BJ (cell line): ENCODE measurements at places on chromosomes 6 and 20.

DNA sequence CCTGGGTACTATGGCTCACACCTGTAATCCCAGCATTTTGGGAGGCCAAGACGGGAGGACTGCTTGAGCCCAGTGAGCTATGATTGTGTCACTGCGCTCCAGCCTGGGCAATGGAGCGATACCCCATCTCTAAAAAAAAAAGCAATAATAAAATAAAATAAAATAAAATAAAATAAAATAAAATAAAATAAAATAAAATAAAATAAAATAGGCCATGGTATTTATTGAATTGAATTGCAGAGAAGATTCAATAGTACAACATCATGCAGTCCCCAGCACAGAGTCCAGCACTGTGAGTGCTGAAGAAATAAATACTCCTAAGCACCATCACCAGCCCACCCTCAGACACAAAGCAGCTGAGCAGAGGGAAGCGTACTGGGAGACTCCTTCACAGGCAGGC is 144.7 kb downstream of the RALGAPA2 start:
- no peak for DNase-seq

DNA sequence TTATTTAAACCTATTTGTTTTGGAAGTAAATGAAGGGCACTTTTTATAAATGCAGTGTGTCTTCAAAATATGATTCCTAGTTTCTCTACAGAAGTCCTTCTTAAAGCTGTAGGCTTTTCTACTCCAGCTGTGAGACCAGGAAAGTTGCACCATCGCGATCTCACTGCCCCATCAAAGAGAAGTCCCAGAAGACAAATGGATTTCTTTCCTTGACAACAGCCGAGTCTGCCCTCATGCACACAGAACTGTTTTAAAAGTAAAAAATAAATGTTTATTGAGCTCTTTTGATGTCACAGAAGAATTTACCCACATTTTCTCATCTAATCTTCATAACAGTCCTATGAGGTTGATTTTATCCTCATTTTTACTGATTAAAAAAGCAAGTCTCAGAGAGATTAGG is 324.4 kb upstream of the NT5E start:
- DNase-seq, result no peak

GRCh38 chr6:39887692-39888450 is 46.4 kb downstream of the MOCS1 start:
- DNase-seq, result peak; percentile 44

- DNase-seq, result no peak
Observed at GRCh38 chr6:90369651-90370050, 73.0 kb upstream of the BACH2 start.

GRCh38 chr20:47484303-47484702 is 17.4 kb upstream of the NCOA3 start:
- DNase-seq, result no peak

DNA sequence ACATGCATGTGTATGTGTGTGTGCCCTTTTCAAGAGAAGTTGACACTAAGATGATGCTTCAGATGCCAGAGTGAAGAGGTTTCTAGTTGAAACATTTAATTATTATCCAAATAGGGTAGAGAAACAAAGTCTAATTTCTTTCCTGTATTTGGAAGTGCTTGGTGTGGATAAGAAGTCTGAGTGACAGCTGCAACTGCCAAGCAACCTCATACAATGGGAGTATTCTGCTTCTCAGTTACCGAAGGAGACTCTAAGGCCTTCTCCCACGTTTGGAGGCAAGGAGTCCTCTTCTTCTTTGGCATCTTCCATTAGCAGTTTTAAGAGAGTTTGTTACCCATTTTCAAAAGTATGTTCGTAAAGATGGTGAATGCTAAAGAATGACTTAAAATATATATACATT is 82.4 kb downstream of the HDGFL1 start:
- DNase-seq, result no peak

DNA sequence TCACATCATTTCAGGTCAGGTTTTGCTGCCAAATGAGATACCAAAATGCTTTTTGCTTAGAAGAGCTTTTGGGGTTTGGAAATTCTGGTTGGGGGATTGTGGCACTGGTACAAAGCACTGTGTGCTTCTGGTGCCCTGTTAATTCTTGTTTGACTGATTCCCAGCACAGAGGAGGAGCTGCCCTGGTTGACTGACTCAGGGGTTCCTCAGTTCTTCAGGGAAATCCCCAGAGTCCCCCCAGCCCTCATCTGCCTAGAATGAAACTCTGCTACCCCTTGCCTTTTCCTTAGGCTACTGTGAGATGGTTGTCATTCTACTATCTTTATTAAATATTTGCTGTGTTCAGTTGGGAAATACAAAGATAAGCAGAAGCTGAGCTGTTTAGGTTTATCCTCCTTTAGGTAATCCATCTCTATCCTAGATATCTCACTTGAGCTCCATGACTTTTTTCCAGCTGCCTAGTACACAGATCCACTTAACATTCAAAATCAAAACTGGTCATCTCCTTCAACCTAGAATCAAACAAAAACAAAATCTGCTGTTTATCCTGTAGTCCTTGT is 24.9 kb upstream of the TSPYL1 start:
- DNase-seq, result no peak

- DNase-seq, result no peak
Observed at GRCh38 chr6:142907544-142907943, 37.4 kb downstream of the HIVEP2 start.

DNA sequence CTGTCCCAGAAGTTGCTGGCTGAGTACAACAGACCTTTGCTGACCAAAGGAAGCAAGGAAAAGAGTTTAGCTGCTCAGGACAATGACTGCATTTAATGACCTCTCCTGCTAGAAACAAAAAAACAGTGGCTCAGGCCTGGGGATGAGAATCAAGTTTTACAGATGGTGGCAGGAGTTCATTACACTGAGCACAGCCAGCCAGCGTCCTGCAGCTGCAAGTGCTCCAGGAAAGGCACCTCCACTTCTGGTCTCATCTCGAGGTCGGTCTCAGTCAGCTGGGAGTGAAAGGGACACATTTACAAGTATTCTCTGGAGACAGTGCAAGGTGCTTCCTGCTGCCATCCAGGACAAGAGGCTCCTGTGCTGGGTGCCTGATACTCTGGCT is 362.7 kb downstream of the THBS2 start:
- DNase-seq, result no peak

GRCh38 chr6:3324262-3324942 is 65.7 kb downstream of the PSMG4 start:
- peak; percentile 15 for DNase-seq

DNA sequence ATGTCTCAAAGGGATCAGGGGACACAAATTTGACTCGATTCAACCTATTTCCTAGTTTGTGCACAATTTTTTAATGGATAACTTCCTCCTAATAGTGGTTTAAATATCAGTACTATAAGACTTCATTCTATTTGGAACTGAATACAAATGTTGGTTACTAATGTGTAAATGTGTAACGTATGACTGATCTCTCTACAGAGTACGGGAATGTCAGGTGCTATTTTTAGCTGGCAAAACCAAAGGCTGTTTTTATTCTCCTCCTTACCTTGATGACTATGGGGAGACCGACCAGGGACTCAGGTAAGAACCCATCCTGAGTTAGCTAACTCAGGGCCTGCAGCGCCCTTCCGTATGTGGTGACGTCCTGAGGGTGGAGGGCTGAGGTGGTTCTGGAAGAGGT is 33.0 kb downstream of the PRPH2 start:
- DNase-seq, result no peak

DNA sequence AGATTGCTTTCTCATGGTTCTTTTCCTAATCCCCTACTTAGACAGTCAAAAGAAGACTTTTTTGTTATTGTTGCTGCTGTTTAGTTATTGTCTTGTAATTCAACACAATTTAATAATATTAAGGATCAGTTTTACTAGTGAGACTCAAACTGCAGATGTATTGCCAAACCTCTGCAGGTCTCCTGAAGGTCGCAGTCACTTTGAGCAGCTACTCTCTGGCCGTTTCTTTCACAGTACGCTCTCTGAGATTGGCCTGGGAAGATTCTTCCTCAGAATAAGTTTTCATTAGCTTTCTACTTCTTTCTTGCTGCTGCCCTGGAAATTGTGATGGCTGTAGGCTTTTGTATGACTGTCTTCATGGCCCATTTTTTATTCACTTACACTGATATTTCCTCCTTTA is 930.8 kb downstream of the QKI start:
- DNase-seq, result no peak

DNA sequence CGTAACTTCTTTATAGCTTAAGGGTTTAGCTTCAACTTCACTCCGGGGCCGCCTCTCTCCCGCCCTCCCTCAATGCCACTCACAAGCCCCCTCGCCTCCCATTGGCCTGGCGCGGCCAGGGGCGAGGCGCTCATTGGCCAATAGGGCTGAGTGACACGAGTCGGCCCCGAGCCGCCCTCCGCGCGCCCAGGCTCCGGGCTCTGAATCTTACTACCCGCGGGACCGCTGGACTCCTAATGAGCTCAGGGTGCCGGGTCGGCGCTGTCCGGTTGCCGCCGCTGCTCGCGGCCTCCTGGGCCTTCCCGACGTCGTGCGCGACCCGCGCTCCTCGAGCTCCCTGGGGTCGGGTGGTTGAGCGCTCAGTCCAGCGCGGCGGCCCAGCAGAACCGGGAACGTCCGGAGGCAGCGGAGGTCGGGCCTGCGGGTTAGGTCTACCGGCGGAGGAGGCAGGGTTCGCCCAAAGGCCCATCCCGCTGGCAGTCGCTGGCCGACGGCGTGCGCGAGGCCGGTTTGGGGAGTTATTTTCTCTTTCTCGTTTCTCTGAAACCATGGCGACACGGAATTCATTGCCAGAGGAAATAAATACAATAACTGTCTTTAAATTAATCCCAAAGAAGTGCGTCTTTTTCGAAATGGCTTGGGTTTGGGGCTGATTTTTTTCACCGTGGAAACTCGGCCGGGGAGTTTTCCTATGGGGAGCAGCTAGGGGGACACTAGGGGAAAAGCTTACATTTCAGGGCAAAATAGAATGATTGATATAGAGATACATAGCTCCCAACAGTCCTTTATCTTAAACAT is at the start of gene SIM1:
TSS of gene SIM1 (minus strand) at position 19 of the 798 bp plus-strand sequence. CDS start 1,453 bp downstream, outside the sequence.
- DNase-seq, result peak; percentile 82

- no peak for DNase-seq
Observed at GRCh38 chr6:71733970-71734899, 152.1 kb upstream of the RIMS1 start.

GRCh38 chr6:127464881-127465459 is 5.8 kb upstream of the KIAA0408 start:
- no peak for DNase-seq

DNA sequence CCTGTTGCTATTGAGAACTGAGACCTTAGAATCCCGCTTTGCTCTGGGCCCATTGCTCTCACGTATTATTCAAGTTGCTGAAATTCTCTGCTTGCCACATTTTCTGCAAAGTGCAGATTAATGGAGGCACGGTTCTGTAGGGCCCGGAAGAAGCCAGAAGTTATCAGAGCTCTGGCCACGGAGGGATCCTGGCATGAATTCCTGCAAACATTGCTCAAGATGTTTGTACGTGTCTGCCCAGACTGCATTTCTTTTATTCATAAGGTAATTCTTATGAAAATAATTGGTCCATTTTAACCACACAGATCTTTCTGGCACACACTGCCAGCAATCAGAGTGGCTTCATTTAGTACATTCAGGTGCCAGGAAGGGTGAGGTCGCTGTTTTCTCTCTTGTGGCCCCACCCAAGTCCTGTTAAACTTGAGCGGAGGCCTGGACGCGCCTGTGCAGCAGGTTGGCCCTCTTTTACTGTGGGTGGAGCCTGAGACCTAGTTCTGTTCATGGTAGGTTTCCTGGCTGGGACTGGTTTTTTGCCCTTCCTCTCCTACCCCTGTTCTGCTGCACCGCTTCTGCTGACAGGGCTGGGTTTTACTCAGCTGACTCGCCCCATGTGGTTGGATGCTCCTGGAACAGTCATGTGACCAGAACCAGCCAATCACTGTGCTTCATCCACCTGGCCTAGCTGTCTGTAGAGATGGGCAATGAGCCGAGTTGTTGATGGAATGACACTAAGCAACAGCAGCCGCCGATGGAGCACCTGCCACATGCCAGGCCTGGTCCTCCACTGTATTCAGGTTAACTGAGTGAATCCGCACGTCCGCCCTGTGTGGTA is 230.2 kb downstream of the CDH4 start:
- DNase-seq, result no peak

GRCh38 chr20:56656632-56657031 is 27.5 kb downstream of the TFAP2C start:
- DNase-seq, result no peak

GRCh38 chr6:66029391-66029790 is 322.4 kb upstream of the EYS start:
- DNase-seq, result no peak

DNA sequence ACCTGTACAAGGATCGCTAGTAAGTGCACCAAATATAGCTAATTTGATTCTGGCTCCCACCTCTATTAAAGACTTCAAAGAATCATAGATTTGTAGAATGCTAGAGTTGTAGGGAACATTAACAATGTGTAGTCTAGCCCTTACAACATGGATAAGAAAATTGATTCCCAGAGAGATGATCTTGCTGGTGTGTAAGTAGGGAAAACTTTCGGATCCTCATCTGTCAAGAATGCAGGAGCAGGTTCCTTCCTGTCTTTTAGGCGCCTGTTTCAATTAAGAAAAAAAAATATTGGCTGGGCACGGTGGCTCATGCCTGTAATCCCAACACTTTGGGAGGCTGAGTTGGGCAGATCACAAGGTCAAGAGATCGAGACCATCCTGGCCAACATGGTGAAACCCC is 12.3 kb upstream of the RNF39 start:
- DNase-seq, result no peak

DNA sequence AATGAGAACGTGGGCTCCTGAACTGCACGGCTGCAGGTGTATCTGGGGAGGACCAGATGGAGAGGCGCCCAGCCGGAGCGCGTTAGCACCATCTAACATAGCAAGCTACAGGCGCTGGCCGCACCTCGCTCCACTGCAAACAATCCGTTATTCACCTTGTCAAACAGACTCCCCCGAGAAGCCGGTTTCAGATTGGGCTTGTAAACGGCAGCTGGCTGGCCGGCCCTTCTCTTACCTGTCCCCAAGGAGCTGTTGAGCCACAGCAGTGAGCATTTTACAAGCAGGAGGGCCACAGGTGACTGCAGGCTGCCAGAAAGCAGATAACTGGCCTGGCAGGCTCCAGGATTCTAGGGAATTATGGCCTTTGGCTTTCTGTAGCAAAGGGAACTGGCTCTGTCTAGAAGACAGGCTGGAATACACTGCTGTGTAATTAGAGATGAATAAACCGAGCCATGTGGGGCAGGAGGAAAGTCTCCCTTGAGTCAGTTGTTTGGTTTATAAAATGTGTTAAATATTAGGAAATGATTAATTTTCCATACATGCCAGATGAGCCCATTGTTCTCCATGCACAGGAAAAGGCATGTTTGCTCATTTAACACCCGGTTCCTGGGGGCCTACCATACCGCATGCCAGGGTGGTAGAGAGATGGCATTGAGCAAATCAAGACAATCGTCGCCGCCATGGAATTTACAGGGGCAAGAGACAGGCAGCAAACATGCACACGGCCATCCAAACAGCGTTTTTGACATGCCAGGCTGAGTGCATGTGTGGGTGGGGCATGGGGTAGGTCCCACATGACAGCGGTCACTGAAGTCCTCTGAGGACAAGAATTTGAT is 159.3 kb downstream of the NFATC2 start:
- DNase-seq, result no peak
